ENCODE measurements at places on chromosomes 5 and 9.

GRCh38 chr5:170917113-170917512 is 55.3 kb downstream of the RANBP17 start:
- no peak for DNase-seq

- DNase-seq: no peak
These were observed 188.6 kb upstream of the ZNF608 start for GRCh38 chr5:124935065-124935464.

DNA sequence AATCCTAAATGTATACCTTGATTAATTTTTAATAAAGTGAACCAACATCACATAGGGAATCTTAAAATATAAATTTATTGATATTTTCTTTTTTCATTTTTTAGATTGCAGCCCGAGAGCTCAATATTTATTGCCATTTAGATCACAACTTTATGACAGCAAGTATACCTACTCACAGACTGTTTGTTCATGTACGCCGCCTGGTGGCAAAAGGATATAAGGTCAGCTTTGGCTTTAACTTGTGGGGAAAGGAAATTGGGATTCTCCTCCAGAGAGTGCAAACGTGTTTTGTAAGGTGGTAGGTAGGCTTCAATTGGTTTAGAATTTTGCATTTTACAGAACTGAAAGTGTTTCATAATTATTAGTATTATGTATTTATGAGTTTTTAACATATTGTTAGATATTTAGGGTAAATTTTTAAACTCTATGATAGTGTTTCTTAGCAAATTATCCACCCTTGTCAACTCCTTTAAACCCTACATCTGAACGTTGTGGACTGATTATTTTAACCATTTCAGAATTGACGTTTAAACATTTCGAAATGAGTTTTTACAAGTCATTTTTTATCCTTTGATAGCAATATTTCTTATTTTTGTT is 17.5 kb upstream of the DHFR start:
- DNase-seq: peak; percentile 88

GRCh38 chr9:13139641-13140171 is 139.8 kb downstream of the MPDZ start:
- DNase-seq: peak; percentile 60

- DNase-seq: no peak
These were observed 117.5 kb upstream of the OTULINL start for GRCh38 chr5:14464096-14464495.

DNA sequence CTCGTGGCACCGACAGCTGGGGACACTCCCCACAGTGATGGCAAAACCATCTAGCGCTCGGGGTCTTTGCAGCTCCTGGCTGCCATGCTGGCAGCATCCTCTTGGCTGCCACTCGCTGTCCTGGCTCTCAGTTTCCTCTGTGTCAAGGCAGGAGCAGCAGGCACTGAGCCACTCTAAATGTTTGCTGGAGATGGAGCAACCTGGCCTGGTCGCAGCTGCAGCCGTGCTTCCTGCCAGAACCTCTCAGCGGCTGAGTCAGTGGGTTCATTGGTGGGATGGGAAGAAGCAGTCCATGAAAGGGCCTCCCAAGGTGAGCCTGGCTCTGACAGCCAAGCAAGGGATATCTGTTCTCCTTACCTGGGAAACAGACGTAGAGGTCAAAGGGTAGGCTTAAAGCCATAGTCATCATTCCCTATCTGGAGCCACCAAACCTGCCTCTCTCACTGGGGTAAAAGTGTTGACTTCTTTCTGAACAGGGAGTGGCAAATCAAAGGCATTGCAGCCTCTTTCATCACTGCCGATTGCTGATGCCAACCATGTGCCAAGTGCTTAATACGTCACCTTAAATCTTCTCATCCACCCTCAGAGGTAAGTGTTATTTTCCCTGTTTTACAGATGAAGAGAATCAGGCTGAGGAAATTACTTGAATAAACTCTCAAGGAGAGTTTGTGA is 304.8 kb upstream of the ZNF462 start:
- no peak for DNase-seq

DNA sequence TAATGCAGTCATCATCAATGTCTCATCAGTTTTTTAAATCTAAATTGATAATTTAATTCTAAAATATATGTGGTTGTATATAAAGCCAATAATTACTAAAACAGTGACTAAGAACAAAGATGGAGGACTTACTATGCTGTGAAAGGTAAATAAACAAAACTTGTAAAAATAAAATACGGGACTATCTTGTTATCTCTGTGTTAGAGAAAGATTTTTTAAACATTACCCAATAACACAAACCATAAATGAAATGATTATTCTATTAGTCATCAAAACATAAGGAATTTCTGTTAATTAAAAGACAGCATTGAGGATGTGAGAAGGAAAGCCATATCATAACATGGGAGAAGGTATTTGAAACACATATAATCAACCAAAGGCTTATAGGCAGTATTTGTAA is 226.2 kb upstream of the SMC2 start:
- DNase-seq: no peak

DNA sequence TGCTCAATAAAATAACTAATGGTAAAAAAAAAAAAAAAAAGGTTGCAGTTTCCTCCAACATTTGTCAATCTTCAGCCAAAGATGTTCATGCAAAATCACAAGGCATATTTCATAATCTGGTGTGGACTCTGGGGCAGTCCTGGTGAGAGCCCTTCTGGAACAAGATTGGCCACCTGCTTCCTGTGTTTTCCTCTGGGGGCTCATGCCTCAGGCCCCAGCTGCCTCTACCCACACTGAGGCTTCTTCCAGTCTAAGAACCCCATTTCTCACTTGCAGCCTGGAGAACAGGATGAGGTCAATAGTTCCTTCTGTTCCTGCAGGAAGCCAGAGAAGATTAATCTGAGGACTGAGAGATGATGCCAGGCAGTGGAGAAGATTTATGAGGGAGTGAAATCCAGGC is 492.6 kb upstream of the BRINP1 start:
- no peak for DNase-seq

- no peak for DNase-seq
These were observed 79.7 kb downstream of the ALDH7A1 start for GRCh38 chr5:126515337-126515736.

DNA sequence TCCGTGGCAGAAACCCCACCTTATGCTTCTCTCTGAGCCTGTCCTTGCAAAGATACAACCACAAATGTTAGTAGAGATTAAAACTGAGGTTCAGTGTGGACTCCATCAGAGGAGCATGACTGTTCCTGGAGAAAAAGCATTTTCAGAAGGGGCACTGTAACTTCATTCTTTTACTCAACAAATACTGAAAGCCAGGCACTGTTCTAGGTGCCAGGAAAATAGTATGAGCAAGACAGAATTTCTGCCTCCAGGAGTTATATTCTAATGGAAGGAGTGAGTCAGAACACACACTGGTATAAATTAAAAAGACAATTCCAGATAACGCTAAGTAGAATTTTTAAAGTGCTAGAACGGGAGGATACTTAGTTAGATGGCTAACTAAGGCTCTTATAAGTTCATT is 251.4 kb upstream of the GAS1 start:
- no peak for DNase-seq

GRCh38 chr5:141960018-141960417 is 2.0 kb upstream of the PCDH12 start:
- no peak for DNase-seq

- no peak for DNase-seq
These were observed 70.8 kb upstream of the COL5A1 start for GRCh38 chr9:134570711-134571325.

- no peak for DNase-seq
These were observed 15.7 kb upstream of the FGD3 start for GRCh38 chr9:92931606-92932005.

GRCh38 chr9:132513416-132513815 is 69.0 kb upstream of the BARHL1 start:
- no peak for DNase-seq

GRCh38 chr9:35859310-35859989 is 10.8 kb downstream of the OR13J1 start:
- peak; percentile 48 for DNase-seq
